Esophagus muscularis mucosa (tissue), 4 donors: ENCODE measurements at places on chromosomes 3 and 15. TPM values are rescaled to one million over a fixed set of nuclear protein-coding genes. Genes with fewer than 3 reads are reported as not detected.

The RPUSD2 gene
- total RNA-seq: 10.3 TPM

The CTXN2 gene
- total RNA-seq: not detected

The FES gene
- total RNA-seq: 28.7 TPM

The TEX55 gene
- not detected for total RNA-seq

The DUOX2 gene
- under 0.01 TPM for total RNA-seq

The DAZL gene
- total RNA-seq: not detected

The NRROS gene
- total RNA-seq: 6.2 TPM

The GPR62 gene
- 0.42 TPM for total RNA-seq

The TADA3 gene
- total RNA-seq: 73.6 TPM

The KNG1 gene
- not detected for total RNA-seq

The SLCO3A1 gene
- 12.5 TPM for total RNA-seq

The FSTL1 gene
- 409 TPM for total RNA-seq

- DNase-seq: no peak
Measured at GRCh38 chr15:31840849-31841476, 189.4 kb upstream of the CHRNA7 start.

DNA sequence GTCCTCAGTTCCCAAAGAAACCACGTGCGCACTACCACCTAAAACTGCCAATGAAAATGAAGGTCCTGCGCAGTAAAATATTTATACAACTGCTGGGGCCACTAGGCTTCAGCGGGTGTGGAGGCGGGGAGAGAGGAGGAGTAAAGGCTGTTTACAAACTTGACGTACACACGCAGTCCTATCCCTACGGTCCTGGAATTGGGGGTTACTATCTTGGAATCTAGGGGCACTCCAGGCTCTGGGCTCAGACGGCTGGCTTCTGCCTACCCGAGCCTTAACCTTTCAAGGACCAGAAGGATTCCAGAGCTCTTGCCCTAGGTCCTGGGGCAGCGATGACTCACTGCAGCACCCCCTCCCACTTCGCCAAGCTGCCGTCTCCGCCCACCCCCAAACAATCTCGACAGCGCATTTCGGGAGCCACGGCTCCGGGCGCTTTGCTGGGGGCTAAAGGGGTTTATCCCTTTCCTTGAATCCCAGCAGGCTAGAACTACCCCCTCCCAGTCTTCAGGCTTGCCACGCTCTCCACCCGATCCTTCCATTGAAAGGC lies 3.0 kb downstream of the ADAMTS9 start:
- no peak for DNase-seq

GRCh38 chr3:63685340-63685739 lies 32.9 kb downstream of the SNTN start:
- no peak for DNase-seq

DNA sequence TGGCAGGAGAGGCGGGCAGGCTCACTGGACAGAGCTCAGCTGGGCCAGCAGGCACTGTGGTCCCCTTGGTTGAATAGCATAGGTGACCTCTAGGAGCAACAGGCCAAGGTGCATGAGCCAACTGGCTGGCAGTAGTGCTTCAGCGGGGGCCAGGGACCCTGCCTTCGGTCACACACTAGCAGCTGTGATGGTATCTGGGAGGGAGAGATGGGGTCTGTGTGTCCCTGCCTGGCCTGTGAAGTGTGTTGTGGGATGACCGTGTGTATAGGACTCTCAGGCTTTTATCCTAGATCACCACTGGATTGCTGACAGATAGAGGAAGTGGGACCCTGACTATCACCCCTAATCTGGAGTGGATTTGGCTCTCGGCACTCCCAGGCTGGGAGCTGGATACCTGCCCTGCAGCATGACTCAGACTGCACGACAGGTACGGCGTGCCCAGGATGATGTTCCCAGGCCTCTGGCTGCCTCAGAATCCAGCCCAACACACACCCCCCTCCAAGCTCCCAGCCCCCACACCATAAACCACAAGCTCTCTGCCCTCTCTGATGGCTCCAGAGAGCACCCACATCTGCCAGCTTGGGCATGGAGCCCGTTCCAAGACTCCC lies 7.8 kb downstream of the RPS17 start:
- no peak for DNase-seq

DNA sequence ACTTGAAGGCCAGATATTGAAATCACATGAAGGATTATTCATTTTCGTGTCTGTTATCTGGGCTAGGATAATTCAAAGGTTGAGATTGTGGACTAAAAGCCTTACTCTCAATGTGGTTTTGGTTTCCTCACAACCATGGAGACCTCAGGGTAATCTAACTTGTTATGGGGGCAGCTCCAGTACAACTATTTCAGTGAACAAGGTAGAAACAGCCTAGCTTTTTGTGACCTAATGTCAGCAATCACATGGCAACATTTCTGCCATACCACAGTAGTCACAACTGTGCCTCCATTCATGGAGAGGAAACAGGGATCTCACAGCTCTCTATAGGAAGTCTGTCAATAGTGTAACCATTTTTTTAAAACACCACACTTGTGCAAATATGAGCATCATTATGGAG lies 62.4 kb upstream of the RARB start:
- DNase-seq: no peak

DNA sequence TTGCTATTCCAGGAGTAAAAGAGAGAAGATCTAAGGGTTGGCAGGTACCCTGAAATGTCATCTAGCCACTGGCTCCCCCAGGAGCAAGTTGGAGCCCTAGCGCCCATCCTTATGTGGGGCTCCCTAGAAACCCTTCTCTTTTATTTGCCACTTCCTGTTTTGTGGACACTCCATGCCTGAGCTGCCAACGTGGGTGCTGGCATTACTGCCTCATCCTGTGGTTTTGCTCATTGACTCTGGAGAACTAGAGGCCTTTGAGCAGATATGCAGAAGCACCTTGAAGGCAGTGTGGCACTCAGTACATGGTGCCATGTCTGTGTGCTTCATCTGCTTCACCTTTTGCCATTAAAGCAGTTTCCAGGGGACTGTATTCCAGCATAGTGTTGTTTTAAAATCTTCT lies 8.1 kb downstream of the EDEM1 start:
- DNase-seq: no peak

- DNase-seq: no peak
Measured at GRCh38 chr3:43195115-43195498, 89.2 kb upstream of the POMGNT2 start.

DNA sequence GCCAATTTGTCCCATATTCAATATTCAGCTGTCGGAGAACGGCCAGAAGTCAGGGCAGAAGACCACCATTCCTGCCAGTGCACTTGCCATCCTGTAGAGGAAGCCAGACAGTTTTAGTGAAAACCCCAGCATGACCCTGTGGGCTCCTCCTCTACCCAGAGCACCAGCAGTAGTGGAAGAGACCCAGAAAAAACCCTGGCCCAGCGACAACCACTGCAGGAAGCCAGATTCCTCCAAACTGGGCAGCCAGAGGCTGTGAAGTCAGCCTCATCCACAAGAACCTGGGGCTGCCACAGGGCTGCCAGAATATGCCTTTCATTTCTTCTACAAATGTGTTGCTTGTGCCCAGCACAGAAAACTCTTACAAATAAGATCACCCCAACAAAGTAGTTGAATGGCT lies 67.3 kb downstream of the HMCES start:
- no peak for DNase-seq

GRCh38 chr3:126888186-126888760 lies 94.6 kb upstream of the PLXNA1 start:
- DNase-seq: no peak

DNA sequence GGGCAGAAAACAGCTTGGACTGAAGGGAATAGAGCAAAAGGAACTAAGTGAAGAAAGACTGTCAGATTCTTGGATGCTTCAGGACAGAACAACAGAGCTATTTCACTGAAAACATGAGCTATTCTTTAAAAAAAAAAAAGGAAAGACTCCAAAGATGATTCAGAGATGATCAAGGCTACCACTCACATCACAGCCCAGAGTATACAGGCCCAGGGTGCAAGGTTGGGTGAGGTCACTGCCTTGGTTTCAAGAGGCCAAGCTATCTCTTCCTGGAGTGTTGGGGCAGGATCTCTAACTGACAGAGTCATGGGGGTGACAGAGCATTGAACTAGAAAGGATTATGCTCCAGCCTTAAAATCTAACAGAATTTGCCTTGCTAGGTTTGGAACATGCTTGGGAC lies 118.1 kb downstream of the AGBL1 start:
- DNase-seq: no peak

DNA sequence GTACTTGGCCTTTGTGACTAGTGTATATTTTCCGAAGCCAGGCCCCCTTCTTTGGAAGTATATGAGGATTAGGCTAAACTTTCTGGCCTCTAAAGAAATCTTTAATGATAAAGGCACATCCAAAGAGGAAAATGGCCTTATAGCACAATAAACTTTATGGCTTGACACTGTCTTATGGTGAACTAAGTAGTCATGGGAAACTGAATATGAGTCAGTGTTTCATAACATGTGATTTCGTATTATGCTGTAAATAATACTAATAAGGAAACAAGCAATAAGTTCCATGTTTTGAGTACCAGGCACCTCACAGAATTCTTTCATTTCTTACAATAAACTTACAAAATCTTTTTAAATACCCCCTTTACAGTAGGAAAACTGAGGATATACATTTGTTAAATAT lies 8.2 kb downstream of the ZPLD1 start:
- DNase-seq: no peak

- no peak for DNase-seq
Measured at GRCh38 chr3:172853921-172854666, 103.6 kb downstream of the ECT2 start.

GRCh38 chr3:45978006-45978761 lies 17.4 kb downstream of the FYCO1 start:
- no peak for DNase-seq

- DNase-seq: no peak
Measured at GRCh38 chr3:50357481-50357880, 1.8 kb downstream of the TMEM115 start.

DNA sequence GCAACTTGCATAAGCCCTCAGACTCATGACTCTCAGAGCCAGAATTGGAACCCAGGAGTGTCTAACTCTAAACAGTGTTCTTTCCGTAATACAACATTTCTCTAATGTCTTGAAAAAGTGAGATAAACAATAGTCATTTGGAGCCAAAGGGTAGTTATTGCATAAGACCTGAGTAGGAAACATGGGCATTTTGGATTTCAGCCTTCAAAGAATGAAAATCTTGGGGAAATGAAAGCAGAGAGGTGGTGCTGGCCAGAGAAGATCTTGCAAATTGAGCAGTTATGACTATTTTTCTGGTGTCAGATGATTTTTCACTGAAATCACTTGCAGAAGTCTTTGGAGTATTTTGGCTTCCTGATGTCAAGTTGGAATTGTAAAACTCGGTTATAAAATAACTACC lies 379.4 kb downstream of the DIPK2A start:
- DNase-seq: no peak

DNA sequence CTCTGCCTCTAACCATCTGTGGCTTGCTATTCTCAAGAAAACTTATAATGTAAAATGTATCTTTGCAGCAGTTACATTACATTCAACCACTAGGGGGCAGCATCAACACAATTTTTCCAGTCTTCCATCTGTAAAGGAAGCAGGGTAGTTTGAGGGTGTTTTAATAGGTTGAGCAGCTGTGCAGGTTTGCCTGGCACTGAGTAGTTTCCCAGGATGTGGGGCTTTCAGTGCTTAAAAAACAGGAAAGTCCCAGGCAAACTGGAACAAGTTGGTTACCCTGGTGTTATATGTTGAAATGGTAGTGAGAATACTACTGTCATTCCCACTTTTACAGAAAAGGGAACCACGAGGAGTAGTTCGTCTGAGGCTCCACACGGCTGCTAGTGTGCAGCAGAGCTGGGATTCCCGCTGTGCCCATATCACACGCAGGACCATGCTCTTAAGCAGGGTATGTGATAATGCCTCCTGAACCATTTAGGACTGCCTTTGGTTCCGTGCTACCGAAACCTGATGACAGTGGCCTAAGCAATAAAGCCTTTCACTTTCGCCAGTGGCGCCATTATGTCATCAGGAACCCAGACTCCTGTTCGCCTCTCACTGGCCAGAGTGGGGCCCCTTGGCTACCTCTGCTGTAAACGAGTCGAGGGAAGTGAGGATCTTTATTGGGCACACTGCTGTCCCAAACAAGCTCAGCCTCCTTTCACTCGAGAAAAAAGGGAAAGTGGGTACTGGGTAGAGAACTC lies 64.7 kb upstream of the ZBTB38 start:
- no peak for DNase-seq

- no peak for DNase-seq
Measured at GRCh38 chr15:39252134-39252470, 328.8 kb upstream of the THBS1 start.

DNA sequence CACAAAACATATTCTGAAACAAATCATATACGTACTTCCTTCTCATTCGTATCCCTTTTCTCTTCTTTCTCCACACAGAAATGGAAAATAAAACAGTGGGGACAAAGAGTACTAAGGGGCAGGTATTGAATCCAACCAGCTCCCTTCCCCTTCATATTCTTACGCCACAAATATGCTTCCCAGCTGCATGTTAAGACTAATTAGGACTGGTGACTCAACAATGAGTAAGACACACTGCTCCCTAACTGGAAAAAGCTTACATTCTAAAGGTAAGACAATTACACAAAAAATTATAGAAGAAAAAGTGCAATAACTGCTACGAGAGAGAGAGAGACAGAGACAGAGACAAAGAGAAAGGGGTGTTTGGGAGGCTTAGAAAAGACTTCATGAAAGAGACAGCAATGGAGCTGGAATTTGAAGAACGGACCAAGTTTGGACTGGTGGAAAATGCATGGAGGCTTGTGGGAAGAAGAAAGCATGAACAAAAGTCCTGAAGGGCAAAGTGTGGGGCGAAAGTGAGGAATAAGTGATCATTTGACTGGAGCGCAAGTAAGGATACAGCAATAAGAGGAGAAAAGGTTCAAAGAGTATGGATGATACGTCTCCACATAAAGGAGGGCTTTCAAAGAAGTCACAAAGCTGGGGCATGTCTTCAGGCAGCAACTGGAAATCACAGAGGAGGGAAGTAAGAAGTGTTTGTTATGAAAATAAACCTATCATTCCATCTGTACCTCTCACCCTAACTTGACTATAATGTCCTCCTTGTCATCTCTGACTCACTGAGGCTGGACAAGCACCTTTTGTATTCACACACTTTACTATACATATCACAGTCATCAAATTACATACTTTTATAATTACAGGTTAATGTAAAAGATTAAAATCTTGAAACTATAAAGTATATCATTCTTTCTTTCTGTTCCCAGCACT lies 49.2 kb downstream of the RYK start:
- DNase-seq: no peak

- no peak for DNase-seq
Measured at GRCh38 chr15:62067448-62068044, 769 bp downstream of the C2CD4A start.

- no peak for DNase-seq
Measured at GRCh38 chr3:28243424-28244106, 2.1 kb downstream of the CMC1 start.

DNA sequence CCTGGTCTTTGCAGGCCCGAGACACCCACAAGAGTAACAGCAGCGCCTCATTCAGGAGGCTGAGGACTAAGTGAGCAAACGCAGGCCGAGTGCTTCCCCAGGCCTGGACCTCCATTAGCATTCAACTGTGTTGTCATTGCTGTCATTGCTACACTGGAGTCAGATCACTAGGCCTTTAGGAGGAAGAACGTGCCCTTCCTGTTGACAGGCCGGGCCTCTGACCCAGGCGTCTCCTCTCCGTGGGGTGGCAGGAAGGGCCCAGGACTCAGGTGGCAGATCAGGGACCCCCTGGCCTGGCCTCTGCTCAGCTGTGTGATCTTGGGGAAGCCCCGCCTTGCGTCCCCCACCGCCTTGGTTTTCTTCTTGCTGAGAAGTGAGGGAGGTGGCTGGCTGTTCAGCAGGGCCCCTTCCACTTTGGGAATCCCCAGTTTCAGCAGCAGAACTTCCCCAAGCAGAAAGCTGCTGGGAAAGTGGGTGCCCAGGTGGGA lies 19.1 kb downstream of the ZDHHC19 start:
- no peak for DNase-seq

GRCh38 chr3:106590216-106590615 lies 721.4 kb upstream of the CBLB start:
- DNase-seq: no peak

GRCh38 chr3:11878837-11879236 lies 32.2 kb upstream of the TAMM41 start:
- no peak for DNase-seq
